ENCODE measurements at places on chromosomes 5 and 9.

DNA sequence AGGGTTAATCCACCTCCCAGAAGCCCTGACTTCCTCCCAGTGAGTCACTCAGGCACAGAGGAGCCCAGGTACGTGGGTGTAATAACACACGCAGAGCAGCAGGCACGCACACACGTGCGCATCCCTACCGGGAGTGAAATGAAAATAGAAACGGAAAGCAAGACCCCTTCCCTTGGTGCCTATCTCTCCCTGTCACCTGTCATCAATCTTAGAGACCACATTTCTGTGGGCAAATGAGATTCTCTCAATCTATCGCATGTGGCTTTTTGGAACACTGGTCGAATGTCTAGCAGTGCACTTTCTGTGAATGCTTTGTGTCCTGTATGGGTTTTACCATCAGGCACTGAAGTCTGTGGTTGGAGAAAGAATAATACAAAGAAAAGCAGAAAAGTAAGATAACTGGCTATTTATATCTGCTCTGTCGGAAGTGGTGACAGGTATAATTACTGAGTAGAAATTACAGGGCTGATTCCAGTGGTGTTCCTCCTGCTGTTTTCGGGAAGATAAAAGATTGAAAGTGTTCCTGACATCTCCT lies 137.7 kb upstream of the GRIA1 start:
- no peak for DNase-seq

GRCh38 chr9:6852243-6852963 lies 94.6 kb downstream of the KDM4C start:
- peak; percentile 83 for DNase-seq

GRCh38 chr9:68738358-68738757 lies 33.3 kb downstream of the PIP5K1B start:
- no peak for DNase-seq

GRCh38 chr5:10479154-10479721 lies 37.6 kb downstream of the ROPN1L start:
- DNase-seq = peak; percentile 94

GRCh38 chr5:171904886-171905285 lies 101.6 kb downstream of the FBXW11 start:
- DNase-seq = no peak

- DNase-seq = no peak
Measured at GRCh38 chr9:38332625-38333024, 59.9 kb upstream of the ALDH1B1 start.

GRCh38 chr5:6396836-6397535 lies 18.6 kb upstream of the MED10 start:
- DNase-seq = no peak

DNA sequence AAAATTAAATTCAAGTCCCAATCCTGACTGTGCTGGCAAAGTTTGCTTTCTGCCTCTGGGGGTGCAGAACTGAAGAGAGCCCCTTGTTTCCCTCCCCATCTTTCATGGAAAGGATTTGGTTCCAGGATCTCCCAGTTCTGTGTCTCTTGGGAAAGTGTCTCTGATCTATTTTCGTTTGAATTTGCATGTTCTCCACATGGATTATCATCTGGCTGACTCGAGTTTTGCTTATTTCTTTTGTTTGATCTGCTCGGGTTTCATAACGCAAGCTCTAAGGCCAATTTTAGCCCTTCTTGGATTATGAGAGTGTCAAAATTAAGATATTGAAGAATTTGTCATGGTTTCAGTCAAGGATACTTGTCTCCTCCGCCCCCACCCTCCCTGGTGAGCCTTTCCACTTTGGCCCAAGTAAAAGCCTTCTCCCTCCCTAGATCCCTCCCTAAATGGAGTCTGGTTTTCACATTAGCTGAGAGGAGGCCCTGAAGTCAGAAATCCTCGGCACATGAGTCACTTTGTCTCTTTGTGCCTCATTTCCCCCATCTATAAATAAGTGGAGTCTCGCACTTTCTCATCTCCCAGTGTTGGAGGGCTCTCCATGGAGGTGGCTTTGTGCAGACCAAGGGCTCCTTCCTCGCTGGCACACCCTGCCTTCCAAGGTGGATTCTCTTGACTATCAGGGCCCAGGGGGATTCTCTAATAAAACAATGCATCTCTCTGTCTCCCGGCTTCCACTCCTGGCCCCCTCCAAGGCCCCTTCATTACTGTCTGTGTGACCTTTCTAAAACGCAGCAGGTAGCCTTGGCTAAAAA lies 17.3 kb downstream of the ADRB2 start:
- DNase-seq = peak; percentile 56

GRCh38 chr5:1310118-1310517 lies 15.2 kb upstream of the TERT start:
- DNase-seq = no peak

- peak; percentile 78 for DNase-seq
Measured at GRCh38 chr9:108569624-108570023, 286.2 kb downstream of the ACTL7B start.

- DNase-seq = peak; percentile 65
Measured at GRCh38 chr5:78597068-78597973, 51.3 kb downstream of the LHFPL2 start.

GRCh38 chr9:123586275-123586674 lies 230.3 kb downstream of the CRB2 start:
- no peak for DNase-seq

DNA sequence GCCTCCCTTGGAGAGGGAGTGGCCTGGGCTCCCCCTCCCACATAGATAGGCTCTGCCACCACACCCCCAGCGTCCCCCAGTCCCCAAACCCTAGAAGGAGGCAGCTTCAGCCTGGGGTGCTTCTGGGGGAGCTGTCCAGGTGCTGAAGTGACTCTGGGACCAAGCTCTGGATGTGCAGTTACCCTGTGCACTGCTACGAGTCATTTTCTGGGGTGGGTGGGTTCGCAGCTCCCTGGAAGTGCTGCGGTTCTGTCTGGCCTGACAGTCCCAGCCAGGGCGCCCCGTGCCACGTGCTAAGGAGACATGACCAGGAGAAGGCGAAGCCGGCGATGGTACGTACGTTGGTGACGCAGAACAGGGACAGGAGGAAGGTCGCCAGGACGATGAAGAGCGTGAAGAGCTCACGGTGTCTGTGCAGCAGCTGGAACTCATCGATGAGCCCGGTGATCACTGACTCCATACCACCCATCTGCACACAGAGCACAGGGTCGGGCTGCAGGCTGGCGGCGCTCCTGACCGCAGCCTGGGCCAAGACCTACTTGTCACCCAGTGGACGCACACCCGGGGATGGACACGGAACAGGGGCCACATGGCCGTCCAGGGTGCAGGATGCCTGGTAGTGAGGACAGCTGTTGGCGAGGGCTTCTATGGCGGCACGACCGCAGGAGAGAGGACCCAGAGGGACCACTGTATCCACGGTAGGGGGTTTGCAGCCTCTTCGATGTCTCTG lies 35.7 kb downstream of the SLC6A3 start:
- DNase-seq = no peak

- no peak for DNase-seq
Measured at GRCh38 chr5:43036856-43037635, 3.1 kb downstream of the ANXA2R start.

DNA sequence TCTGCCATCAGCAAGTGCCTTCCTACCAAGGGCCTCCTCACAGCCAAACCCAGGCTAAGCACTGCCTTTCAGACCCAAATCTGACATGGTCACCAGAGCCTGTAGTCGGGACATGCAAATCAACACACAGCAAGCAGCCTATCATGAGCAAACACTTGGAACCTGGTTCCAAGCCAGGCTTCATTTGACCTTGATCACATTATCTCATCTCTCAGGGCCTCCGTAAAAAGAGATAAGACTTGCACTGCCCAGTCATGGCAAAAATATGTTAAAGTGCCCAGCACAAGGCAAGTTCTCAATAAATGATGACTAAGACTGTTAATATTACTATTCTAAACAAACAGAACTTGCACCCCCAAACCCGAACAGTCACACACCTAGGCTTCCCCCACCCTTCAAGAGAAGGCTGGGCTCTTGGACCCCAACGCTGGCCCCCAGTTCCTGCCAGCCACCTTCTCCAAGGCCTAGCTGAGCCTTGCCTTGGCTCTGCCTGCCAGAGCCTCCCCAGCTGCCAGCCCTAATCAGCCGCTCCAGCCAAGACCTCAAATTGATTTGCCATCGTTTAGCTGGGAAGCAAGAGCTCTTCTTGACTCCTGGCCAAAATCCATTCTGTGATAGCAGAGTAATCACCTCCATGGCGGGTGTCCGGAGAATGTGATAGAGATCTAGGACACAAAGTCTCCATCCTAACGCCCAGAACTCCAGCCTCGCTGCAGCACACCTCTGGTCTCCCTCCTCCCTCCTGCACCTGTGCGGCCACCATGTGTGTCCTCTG lies 18.7 kb downstream of the CPLX2 start:
- DNase-seq = no peak

DNA sequence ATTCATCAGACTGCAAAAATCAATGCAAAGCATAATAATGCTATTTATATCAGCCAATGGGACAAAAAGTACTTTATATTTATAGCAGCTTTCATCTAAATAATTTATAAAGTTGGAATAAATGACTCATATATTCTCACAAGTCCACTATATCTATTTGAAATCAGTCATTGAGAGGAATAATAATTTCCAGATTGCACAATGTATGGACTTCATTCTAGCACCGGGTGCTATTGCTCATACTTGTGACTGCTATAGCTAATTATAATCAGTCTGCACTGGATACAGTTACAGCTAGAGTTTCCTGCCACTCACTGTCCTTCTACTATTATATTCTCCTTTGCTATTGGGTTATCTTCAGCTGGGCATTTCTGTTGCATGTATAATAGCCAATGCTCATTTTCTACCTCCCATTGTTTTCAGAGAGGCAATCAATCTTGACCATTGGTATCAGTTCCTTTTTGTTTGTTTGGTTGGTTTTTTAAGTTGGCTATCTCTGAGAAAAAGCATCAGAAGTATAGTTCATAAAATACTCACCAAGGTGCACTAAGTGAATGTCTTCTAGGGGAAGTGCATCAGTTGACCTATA lies 1.9 kb downstream of the CDH18 start:
- DNase-seq = no peak

GRCh38 chr5:141780240-141780951 lies 97.8 kb downstream of the PCDH1 start:
- DNase-seq = no peak

GRCh38 chr5:154871734-154872133 lies 13.3 kb downstream of the CNOT8 start:
- no peak for DNase-seq

GRCh38 chr5:84480873-84481637 lies 96.4 kb upstream of the EDIL3 start:
- DNase-seq = no peak

GRCh38 chr5:87340716-87341115 lies 72.0 kb downstream of the CCNH start:
- DNase-seq = no peak

GRCh38 chr9:135667463-135668001 lies 4.4 kb downstream of the LCN9 start:
- no peak for DNase-seq

- no peak for DNase-seq
Measured at GRCh38 chr9:115207003-115207836, 89.3 kb upstream of the TNC start.

- DNase-seq = peak; percentile 41
Measured at GRCh38 chr5:43312699-43313034, 545 bp downstream of the HMGCS1 start.

- no peak for DNase-seq
Measured at GRCh38 chr9:99130069-99130468, 25.2 kb downstream of the TGFBR1 start.

GRCh38 chr9:16833296-16833835 lies 37.1 kb downstream of the BNC2 start:
- no peak for DNase-seq

DNA sequence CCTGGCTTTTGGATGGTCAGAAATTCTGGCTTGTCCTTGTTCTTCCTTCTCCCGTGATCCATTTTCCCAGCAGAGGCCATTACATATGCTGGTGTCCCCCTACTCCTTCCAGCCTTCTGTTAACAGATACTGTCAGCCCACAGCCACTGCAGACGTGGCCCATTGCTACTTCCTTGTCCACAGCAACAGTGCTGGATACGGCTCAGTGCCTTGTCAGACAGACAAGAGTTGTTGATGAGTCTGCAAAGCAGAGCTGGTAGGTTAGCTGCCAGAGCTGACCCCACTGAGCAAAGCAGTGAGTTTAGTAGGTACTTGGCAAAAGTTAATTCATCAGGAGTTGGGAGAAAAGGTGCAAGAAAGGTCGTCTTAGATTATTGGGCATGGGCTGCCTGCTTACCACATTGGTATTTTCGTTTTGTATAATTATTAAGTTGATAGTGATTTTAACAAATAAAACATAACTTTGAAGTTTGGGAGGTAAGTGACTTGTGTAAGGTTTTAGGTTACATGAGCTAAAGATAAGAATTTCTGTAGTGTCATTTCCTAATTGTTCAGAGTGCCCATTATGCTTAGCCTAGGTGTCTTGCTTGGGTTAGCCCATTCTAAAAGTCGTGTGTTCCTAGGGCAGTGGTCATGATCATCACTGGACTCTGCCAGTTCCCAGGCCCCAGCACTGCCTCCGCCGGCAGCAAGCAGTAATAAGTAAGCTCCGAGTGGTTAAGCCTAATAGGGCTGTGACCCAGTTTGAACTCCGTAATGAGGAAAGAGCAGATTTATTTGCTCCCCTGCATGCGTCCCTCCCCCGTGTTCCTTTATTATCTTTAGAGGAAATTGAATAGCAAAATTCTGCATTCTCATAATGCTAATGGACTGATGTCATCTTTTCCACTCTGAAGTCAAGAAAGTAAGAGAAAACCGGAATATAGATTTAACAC lies 292.0 kb downstream of the FANCC start:
- DNase-seq = no peak

- no peak for DNase-seq
Measured at GRCh38 chr9:136684339-136684738, 2.9 kb downstream of the AGPAT2 start.

- no peak for DNase-seq
Measured at GRCh38 chr5:29790281-29790680, 1403.2 kb upstream of the CDH6 start.

- DNase-seq = no peak
Measured at GRCh38 chr5:146726020-146726419, 152.5 kb downstream of the PPP2R2B start.

DNA sequence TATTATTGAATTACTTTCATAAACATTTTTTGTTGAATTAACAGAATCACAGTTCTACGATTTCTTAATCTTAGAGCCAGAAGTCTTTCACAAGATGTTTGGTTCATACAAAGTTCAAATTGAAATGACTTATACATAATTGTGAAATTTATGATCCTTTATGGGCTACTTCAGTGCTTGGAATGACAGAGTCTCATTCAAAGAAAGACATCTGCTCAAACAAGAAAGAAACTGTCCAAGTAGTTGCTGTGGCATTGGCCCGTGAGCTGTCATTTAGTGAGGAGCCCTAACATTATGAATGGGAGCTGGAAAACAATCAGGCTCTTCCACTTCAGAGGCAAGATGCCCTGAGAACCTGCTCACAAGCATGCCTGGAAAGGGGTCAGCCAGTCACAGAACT lies 63.4 kb downstream of the AUH start:
- no peak for DNase-seq

DNA sequence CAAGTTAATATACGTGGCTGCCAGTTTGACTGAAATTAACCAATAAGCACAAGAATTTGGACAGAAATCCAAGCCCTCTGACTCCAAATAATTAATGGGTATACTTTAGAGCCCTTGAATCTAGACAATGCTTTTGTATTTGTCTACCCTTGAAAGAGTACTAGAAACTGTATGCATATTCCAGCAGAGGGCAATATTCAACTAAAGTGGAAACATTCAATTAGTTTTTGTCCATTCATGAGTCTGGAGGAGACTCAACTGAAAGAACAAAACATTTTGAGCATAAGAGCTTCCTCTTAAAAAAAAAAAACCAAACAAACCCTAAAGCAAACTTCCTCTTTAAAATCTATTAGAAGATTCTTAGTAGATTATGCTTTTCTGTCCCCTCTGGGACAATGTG lies 157.8 kb downstream of the ARHGEF28 start:
- DNase-seq = peak; percentile 11
